ENCODE measurements at places on chromosomes 4 and X.

DNA sequence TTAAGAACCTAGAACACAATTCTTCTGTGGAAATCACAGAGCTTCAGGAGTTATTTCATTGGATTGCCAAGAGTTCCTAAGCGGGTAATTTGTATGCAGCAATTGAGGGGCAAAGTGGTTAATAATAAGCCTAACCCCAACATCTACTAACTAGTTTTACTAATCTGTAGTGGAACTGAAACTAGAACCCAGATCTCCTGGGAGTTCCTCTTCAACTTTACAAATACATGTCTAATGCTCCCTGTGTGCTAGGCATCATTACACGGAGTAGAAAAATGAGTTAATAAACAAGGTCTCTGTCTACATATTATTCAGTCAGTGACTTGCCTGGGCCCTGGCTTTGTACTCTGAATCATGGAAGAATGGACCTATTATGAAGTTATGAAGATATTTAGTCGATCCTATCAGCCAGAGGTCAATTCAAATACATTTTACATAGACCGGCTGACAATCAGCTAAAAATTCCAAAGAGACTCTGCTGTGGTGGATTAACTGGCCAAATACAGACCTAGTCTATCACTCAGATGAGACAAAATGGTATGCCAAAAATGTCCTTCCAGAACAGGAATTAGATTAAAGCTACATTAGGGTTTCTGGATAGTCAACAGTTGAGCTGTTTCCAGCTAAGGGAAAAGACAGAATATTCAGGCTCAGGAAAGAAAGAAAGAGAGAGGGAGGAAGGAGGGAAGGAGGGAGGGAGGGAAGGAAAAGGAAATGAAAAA is 326.0 kb downstream of the FBXW7 start:
- DNase-seq = no peak

DNA sequence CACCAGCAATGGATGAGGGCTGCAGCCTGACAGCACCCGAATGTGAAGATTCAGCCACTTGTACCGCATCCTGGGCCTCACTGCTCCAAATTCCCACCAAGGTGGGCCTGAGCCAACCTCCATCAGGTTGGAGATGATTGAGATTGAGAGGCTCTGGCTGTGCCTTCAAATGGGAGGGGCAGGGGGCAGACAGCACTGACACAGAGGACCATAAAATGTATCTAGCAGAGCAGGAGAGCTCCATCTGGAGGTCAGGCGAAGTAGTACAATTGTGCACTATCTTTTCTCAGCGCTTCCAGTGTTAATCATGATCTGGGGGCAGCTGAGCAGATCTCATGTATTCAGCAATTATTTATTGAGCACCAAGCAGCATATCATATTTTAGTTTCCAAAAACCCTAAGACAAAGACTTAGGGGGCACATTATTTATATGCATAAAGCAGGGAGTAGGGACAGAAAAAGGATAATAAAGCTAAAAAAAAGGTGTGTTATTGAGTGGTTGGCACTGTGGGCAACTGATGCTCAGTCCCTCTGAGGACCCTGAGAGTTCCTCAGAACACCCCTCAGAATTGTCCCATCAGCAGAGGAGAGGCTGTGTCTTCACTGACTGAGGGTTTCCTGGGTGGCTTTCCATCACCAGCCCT is 31.6 kb upstream of the C1QTNF7 start:
- DNase-seq = peak; percentile 61

- DNase-seq = no peak
Observed at GRCh38 chrX:81316163-81316562, 114.3 kb downstream of the SH3BGRL start.

- DNase-seq = no peak
Observed at GRCh38 chr4:1082215-1083182, 30.9 kb downstream of the RNF212 start.

- no peak for DNase-seq
Observed at GRCh38 chr4:6395466-6396228, 76.8 kb downstream of the PPP2R2C start.

GRCh38 chr4:81903212-81903611 is 431.5 kb upstream of the RASGEF1B start:
- no peak for DNase-seq

DNA sequence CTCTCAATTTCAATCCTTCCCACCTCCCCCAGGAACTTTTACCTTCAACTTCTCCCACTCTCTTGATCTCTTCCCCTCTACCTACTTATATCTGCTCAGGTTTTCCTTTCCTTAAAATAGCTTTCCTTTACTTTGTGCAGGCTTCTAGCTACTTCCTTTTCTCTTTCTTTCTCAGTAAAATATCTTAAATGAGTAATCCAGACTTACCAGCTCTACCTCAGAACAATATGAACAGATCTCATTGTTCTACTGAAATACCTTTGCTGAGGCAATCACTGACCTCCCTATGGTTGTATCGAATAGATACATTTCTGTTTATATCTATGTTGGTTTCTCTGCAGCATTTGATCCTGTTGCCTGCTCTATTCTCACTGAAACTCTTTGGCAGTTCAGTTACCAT is 86.7 kb upstream of the WDR44 start:
- no peak for DNase-seq

GRCh38 chr4:111770514-111770913 is 374.7 kb upstream of the FAM241A start:
- DNase-seq = no peak

GRCh38 chr4:155964016-155964891 is 10.6 kb upstream of the CTSO start:
- no peak for DNase-seq

DNA sequence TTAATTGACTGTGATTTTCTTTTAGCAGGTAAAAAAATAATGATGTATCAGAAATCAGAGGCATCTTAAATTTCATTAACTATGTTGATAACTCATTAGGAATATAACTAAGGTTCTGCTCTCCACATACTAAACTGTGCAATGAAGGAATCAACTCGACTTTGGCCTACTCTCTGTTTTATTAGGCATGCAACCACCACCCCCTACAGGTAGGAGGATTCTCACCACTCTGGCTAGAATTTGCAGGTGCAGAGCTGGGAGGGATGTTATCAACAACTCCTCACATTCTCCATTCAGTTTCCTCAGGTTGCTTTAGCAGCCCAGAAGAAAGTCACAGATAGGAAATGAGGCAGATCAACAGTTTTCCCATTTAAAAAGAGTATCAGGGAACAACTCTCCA is 160.1 kb downstream of the COX18 start:
- no peak for DNase-seq

- DNase-seq = no peak
Observed at GRCh38 chr4:150849016-150849415, 166.1 kb downstream of the LRBA start.

- no peak for DNase-seq
Observed at GRCh38 chr4:113700602-113701150, 60.9 kb downstream of the CAMK2D start.

- no peak for DNase-seq
Observed at GRCh38 chr4:33931026-33931425, 2313.3 kb downstream of the ARAP2 start.

DNA sequence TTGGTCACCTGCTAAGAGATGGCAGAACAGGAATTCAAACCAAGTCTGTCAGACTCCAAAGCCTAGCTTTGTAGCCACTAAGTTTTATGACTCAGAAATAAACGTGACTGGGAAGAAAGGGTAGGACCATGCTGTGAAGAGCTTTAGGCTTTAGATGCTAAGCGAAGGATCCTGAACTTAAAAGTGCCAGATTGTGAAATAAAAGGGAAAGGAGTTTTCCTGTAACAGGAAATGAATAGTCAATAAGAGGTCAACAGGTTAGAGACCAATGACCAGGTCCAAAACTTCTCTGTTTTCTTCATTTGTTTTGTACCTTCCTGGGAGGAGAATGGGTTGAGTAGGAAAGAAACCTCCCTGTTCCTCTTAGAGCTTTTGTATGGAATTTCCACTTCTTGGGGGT is 98.8 kb upstream of the EOLA2 start:
- no peak for DNase-seq

GRCh38 chr4:102169345-102169744 is 175.9 kb downstream of the SLC39A8 start:
- no peak for DNase-seq

- DNase-seq = no peak
Observed at GRCh38 chrX:81957900-81958545, 756.1 kb downstream of the SH3BGRL start.

Data from stimulated activated CD4-positive, alpha-beta T cell treated with anti-CD3 and anti-CD28 coated beads, Interleukin-1b, Interleukin-23, amount 100 ng/mL, for 48 hours (primary cell).